K562 (cell line): ENCODE measurements at places on chromosomes 5 and 9. TPM values are rescaled to one million over a fixed set of nuclear protein-coding genes. Genes with fewer than 3 reads are reported as not detected.

DNA sequence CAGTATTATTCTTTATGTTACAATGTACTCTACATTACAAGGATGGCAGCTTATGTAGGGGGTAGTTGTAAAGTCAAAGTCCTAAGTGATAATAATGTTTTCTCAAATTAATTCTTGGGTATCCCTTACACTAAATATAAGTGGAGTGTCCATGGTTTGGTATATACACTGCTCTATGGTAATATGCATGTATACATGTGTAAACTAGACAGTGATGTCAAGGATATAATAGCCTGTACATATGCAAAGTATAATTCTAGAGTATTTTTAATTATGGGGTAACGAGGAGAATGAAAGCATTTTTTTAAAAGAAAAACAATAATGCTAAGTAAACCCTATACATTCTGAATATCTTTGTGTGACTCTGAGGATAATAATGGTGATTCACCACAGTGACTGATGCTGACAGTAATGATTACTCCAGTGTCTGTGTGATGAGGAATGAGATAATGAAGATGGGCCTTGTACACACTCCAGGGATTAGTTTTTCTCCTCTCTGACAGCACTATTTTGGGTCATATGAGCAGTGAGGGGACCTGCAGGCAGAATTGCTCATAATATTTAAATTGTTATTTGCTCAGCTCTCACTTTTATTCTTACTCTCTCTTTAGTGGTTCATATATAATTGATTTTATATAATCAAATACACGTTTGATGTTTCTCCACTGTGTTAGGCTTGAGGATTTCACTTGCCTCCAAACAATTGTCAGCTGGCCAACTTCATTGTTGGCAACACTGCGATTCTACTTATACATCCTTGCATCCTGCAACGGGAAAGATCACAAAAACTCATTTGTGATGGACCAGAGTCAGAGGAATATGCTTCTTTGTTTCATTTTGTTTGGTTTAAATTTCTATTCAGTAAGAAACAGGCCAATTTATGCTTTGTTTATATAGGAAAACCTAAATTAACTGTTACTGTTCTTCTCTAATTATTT, 88.2 kb downstream of the NREP start:
- no peak overlapping the region for H3K27ac ChIP-seq
- H3K27me3 ChIP-seq = no peaks in the 10 kb centered on the region
- no peaks in the 10 kb centered on the region for H3K36me3 ChIP-seq
- no peak overlapping the region for H3K4me3 ChIP-seq

The GLE1 gene
- total RNA-seq = 35.0 and 37.1 TPM in 2 replicates

- H3K27me3 ChIP-seq = no peaks in the 10 kb centered on the region
- no peak overlapping the region for H3K27ac ChIP-seq
- H3K36me3 ChIP-seq = no peaks in the 10 kb centered on the region
- no peak for DNase-seq
These were observed 981.2 kb downstream of the TLE4 start for GRCh38 chr9:80552931-80553330.

The SLCO4C1 gene
- total RNA-seq = 0.11 and 0.16 TPM in 2 replicates

- no peak overlapping the region for H3K4me3 ChIP-seq
- no peak for DNase-seq
- no peaks in the 10 kb centered on the region for H3K27me3 ChIP-seq
- H3K4me1 ChIP-seq = no peaks in the 10 kb centered on the region
- H3K36me3 ChIP-seq = peaks cover 22% of the 10 kb centered on the region; the same call in 1 of the 3 replicates
- no peak overlapping the region for H3K27ac ChIP-seq
These were observed 92.8 kb downstream of the SMARCA2 start for GRCh38 chr9:2107906-2108451.

GRCh38 chr5:11468334-11469039, 435.8 kb downstream of the CTNND2 start:
- no peak for DNase-seq
- no peaks in the 10 kb centered on the region for H3K27me3 ChIP-seq
- no peaks in the 10 kb centered on the region for H3K36me3 ChIP-seq
- no peak overlapping the region for H3K4me3 ChIP-seq
- no peaks in the 10 kb centered on the region for H3K4me1 ChIP-seq
- no peak overlapping the region for H3K27ac ChIP-seq

GRCh38 chr9:85541876-85542275, 199.9 kb downstream of the AGTPBP1 start:
- DNase-seq = no peak
- no peaks in the 10 kb centered on the region for H3K27me3 ChIP-seq
- H3K4me1 ChIP-seq = no peaks in the 10 kb centered on the region
- no peak overlapping the region for H3K27ac ChIP-seq
- no peaks in the 10 kb centered on the region for H3K36me3 ChIP-seq

DNA sequence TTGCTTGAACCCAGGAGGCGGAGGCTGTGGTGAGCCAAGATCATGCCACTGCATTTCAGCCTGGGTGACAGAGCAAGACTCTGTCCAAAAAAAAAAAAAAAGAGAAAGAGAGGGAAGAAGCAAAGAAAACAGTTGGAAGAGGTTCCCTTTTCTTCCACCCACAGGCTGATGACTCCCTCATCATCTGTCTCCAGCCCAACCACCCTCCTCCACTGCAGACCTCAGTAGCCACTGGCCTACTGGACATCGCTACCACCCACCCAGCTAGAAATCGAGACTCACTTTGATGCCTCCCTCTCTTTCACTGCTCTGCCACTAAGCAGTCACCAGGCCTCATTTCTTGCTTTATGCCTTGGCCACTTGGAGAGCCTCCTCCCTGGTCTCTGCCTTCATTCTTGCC, 71.2 kb downstream of the NIPSNAP3B start:
- H3K4me1 ChIP-seq = no peaks in the 10 kb centered on the region
- H3K4me3 ChIP-seq = no peak overlapping the region

DNA sequence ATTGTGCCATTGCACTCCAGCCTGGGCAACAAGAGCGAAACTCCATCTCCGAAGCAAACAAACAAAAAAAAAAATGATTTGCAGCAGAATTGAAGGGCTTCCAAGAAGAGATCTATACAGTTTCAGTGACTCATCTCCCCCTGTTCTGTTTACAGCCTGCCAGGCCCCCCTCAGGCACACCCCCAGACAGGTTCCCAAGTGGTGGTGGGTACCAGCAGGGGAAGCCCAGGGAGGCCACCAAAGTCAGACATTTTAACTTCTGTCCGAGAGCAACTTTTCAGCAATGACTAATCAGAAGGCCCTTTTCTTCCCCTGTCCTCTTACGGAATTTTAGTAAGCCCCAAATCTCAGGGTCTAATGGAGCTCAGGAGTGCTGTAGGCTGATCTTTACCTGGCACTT, 98.7 kb downstream of the PAX5 start:
- no peak overlapping the region for H3K4me3 ChIP-seq
- peaks cover 31% of the 10 kb centered on the region for H3K27me3 ChIP-seq
- no peaks in the 10 kb centered on the region for H3K36me3 ChIP-seq
- H3K4me1 ChIP-seq = no peaks in the 10 kb centered on the region
- DNase-seq = no peak

- H3K27me3 ChIP-seq = no peaks in the 10 kb centered on the region
- H3K4me3 ChIP-seq = peak within 1 kb of the TSS; percentile 100
- DNase-seq = peak; percentile 92
- H3K27ac ChIP-seq = peak within 1 kb of the TSS; percentile 98
- H3K4me1 ChIP-seq = peaks cover 37% of the 10 kb centered on the region
- H3K36me3 ChIP-seq = peaks cover 50% of the 10 kb centered on the region; the same call in 2 of the 3 replicates
These were observed at the start of gene SQSTM1 for GRCh38 chr5:179820483-179821297. Gene SQSTM1 (plus strand): TSS chr5:179820905. CDS start chr5:179820937, 32 bp downstream.

GRCh38 chr5:110371011-110371724, 355.3 kb downstream of the TMEM232 start:
- no peaks in the 10 kb centered on the region for H3K36me3 ChIP-seq
- DNase-seq = no peak
- H3K27me3 ChIP-seq = no peaks in the 10 kb centered on the region

- no peak overlapping the region for H3K27ac ChIP-seq
- H3K27me3 ChIP-seq = peaks cover 34% of the 10 kb centered on the region; the same call in 2 of the 3 replicates
- DNase-seq = no peak
- no peaks in the 10 kb centered on the region for H3K4me1 ChIP-seq
- no peaks in the 10 kb centered on the region for H3K36me3 ChIP-seq
These were observed 232.3 kb downstream of the IRX2 start for GRCh38 chr5:2519153-2519552.

- no peak overlapping the region for H3K4me3 ChIP-seq
- no peaks in the 10 kb centered on the region for H3K4me1 ChIP-seq
- no peak overlapping the region for H3K27ac ChIP-seq
These were observed 620.2 kb downstream of the ACTL7B start for GRCh38 chr9:108235609-108236008.

DNA sequence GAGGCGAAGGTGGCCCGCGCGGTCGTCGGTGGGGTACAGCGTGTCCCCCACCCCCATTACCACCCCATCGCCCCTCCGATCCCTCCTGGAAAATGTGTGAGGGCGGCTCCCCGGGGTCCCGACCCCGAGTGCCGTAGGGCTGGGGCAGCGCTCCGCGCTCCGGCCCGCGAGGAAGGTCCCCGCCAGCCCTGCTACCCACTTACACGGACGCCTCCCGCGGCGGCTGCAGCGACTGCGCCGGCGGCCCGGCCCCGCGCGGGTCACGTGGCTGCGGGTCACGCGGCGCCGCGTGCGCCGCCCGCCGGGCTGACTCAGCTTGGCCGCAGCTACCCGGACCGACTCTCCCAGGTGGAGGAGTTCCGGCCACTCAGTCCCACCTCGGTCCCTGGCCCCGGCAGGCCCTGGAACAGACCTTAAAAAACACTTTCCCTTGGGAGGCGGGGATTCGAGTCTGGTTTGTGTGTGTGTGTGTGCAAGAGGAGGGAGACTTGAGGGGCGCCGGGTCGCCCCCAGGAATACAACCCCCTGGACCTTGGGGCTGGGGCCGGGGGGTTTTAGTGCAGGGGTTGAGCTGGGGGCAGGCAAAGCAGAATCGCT, at the start of gene GNPDA1:
Gene GNPDA1, minus strand, starts transcription at position 236 of the 597 bp plus-strand sequence. CDS start 992 bp downstream, outside the sequence.
- DNase-seq = peak; percentile 89
- peak within 1 kb of the TSS; percentile 56 for H3K4me3 ChIP-seq
- H3K27me3 ChIP-seq = no peaks in the 10 kb centered on the region
- H3K4me1 ChIP-seq = peaks cover 32% of the 10 kb centered on the region

DNA sequence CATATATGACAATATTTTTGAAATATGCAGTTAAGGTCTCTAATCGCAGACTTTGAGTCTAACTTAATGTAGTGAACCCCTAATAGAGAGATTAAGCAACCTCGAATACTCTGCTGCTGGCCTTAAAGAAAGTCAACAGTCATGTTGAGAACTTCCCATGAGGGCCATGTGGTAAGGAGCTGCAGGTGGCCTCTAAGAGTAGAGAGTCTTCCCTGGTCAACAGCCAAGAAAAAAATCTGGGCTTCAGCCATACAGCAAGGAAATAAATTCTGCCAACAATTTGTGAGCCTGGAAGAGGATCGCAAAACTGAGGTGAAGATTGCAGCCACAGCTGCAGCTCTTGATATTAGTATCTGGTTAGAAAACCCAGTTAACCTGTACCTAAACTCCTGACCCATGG, 935.2 kb upstream of the TYRP1 start:
- H3K36me3 ChIP-seq = no peaks in the 10 kb centered on the region
- no peak overlapping the region for H3K4me3 ChIP-seq
- H3K4me1 ChIP-seq = no peaks in the 10 kb centered on the region
- DNase-seq = no peak
- no peaks in the 10 kb centered on the region for H3K27me3 ChIP-seq

DNA sequence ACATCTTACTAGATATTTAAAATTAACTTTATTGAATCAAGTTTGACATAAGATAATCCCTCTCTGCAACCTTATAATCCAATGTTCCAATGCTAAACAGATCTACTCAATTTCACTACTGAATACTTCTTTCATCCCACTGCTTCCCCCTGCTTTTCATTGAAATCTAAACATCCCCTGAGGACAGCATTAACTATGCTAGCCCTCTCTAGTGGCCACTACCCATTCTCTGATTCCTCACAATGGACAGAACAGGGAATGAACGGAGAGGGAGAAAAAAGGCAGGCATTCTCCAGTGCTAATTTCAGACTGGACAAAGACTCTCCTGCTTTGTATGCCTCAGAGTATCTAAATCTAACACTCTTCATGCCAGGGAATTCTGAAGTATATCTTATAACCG, 54.3 kb upstream of the RGS7BP start:
- no peak overlapping the region for H3K27ac ChIP-seq
- no peak overlapping the region for H3K4me3 ChIP-seq
- no peaks in the 10 kb centered on the region for H3K27me3 ChIP-seq

The PCDHGB7 gene
- total RNA-seq = 0.04 and 0.09 TPM in 2 replicates

DNA sequence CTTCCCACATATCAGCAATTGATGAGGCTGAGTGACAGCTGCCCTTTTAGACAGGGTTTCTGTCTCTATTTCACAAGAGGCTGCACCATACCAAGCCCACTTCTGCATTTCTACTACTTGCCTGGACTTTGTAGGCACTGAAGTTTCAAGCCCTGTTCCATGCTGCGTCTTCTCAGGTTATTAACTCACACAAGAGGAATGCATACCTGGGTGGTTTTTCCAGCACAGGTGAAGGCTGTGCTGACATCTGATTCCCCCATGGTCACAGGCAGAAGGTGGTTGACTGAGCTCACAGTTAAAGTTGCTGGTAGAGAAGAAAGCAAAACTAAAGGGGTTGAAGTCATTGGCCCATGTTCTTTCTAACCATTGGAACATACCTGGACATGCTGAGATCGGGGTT, 86.6 kb downstream of the MAMDC2 start:
- H3K36me3 ChIP-seq = no peaks in the 10 kb centered on the region
- no peak overlapping the region for H3K27ac ChIP-seq
- H3K27me3 ChIP-seq = peaks cover 10% of the 10 kb centered on the region
- H3K4me1 ChIP-seq = no peaks in the 10 kb centered on the region

The ALDH1A1 gene
- total RNA-seq = 24.4 and 27.0 TPM in 2 replicates

The IL4 gene
- not detected in 2 replicates for total RNA-seq

DNA sequence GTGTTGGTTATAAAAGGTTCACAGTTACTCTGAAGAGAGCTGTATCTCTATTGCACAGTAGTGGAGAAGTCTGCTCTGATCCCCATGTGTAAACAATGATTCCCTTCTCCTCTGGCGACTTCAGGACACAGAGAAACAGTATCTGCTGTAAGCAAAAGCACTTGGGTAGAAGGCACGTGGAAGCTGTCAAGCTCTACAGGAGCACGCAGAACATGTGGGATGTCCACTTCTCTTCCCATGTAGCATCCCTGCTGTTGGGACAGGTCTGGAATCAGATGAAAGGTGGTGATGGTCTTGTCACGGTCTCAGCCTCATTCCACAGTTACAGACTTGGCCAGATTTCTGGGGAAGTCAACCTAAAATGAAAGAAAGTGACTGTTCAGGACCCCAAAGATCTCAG, 9.4 kb upstream of the MAPK9 start:
- H3K4me1 ChIP-seq = no peaks in the 10 kb centered on the region; the same call in 1 of the 2 replicates
- H3K36me3 ChIP-seq = no peaks in the 10 kb centered on the region
- H3K27ac ChIP-seq = no peak overlapping the region
- H3K4me3 ChIP-seq = no peak overlapping the region
- peaks cover 47% of the 10 kb centered on the region for H3K27me3 ChIP-seq

The SLC6A19 gene
- total RNA-seq = 1.3 and 1.6 TPM in 2 replicates

DNA sequence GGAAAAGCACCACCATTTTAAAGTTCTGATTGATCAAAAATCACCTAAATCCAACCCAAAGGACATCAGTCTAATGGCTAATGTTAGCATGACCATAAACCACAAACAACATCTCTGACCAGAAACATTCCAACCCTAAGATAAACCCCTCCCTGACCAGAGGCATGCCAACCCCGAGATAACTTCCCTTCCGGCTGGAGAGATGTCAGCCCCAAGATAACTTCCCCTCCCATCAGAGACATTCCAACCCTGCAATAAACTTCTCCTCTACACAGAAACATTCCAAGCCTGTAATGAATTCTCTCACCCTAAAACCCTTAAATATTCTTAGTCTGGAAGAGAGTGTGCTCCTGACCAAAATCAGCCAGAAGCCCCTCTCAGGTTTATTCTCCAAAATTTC, 364.3 kb downstream of the KCNN2 start:
- H3K4me1 ChIP-seq = no peaks in the 10 kb centered on the region
- H3K4me3 ChIP-seq = no peak overlapping the region
- no peak overlapping the region for H3K27ac ChIP-seq
- no peaks in the 10 kb centered on the region for H3K36me3 ChIP-seq
- DNase-seq = no peak

GRCh38 chr5:37197340-37198050, 51.7 kb downstream of the CPLANE1 start:
- DNase-seq = no peak
- no peaks in the 10 kb centered on the region for H3K36me3 ChIP-seq
- no peak overlapping the region for H3K27ac ChIP-seq
- peaks cover 7% of the 10 kb centered on the region for H3K27me3 ChIP-seq
- H3K4me1 ChIP-seq = no peaks in the 10 kb centered on the region
